Pancreas (tissue), 10 donors: ENCODE measurements at places on chromosomes 11 and 22. TPM values are rescaled to one million over a fixed set of nuclear protein-coding genes. Genes with fewer than 3 reads are reported as not detected.

GRCh38 chr11:57901756-57902155 lies 121.9 kb upstream of the OR9Q1 start:
- DNase-seq: no peak
- H3K4me3 ChIP-seq: no peak overlapping the region

- H3K27ac ChIP-seq: no peak overlapping the region
- no peak for DNase-seq
- H3K4me3 ChIP-seq: no peak overlapping the region
- H3K36me3 ChIP-seq: no peaks in the 10 kb centered on the region
These were observed 422.3 kb downstream of the SOX6 start for GRCh38 chr11:15933886-15934625.

- DNase-seq: no peak
- H3K4me3 ChIP-seq: no peak overlapping the region
- H3K4me1 ChIP-seq: no peaks in the 10 kb centered on the region
- H3K27ac ChIP-seq: no peak overlapping the region
These were observed 38.3 kb downstream of the MADD start for GRCh38 chr11:47308050-47308823.

DNA sequence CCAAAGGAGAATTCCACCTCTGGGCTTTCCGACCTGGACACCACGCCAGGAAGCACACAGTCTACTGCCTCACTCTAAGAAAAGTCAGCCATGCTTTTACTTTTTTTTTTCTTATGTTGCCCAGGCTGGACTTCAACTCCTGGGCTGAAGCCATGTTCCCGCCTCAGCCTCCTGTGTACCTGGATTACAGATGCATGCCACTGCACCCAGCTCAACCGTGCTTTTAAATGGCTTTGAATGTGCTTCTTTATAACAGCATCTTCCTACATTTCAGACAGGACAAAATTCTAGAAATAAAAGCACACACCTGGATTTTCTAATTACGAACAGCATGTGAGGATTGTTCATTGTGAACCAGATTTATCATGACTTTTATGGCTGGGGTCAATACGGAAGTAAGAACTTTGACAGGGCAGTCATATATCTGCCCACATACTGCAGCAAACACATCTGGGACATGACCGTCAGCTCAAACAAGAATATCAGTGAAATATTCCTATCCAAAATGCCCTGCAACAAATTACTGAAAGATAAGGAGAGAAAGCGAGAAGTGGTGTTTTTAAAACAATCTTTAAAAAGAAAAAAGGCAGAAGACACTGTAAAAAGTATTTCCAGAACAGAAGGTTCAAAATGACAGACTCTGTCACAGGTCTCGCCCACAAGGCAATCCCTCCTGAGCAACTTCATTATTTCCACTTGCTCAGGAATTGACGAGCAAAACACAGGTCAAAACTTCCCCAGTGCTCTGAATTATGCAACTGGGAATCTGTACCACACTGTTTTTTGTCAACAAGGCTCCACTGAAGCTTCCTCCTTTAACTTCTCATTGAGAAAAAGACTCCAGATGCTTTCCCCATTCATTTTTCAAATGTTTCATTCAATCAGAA lies 42.1 kb downstream of the PACSIN2 start:
- H3K4me1 ChIP-seq: peaks cover 39% of the 10 kb centered on the region
- H3K27me3 ChIP-seq: no peaks in the 10 kb centered on the region
- no peak for DNase-seq
- no peaks in the 10 kb centered on the region for H3K36me3 ChIP-seq

OR52I2 gene
- not detected for total RNA-seq

C1QTNF5 gene
- 22.9 TPM for total RNA-seq

SULT4A1 gene
- total RNA-seq: 0.17 TPM

SCARF2 gene
- 1.9 TPM for total RNA-seq

- H3K36me3 ChIP-seq: no peaks in the 10 kb centered on the region
- H3K4me1 ChIP-seq: peaks cover 6% of the 10 kb centered on the region
- H3K27ac ChIP-seq: peak overlapping the region; percentile 12
These were observed 31.1 kb downstream of the OR6Q1 start for GRCh38 chr11:58061813-58062212.

GRCh38 chr22:23401910-23402274 lies 178.2 kb downstream of the IGLL1 start:
- DNase-seq: no peak
- H3K27me3 ChIP-seq: no peaks in the 10 kb centered on the region
- H3K27ac ChIP-seq: no peak overlapping the region
- no peaks in the 10 kb centered on the region for H3K4me1 ChIP-seq
- H3K36me3 ChIP-seq: no peaks in the 10 kb centered on the region
- H3K4me3 ChIP-seq: peak overlapping the region; percentile 12

MYEOV gene
- total RNA-seq: not detected

ADSL gene
- total RNA-seq: 23.7 TPM

UBASH3B gene
- 5.8 TPM for total RNA-seq

DNA sequence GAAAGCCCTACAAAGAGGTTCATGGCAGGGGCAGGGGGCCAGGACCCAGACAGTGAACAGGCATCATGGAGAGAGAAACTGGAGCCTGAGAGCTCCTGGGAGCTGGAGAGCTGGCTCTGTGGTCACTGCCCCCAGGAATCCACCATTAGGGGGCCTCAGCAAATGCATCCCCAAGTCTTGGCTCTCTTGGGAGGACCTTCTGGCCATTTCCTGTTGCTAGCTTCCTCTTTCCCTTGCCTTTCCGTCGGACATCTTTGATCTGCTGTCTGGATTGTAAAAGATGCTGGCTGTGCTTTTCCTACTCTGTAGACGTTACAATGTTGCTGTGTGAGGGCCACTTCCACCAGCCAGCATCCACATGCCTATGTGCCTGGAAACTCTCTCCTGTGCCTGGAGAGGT lies 7.1 kb upstream of the CRYBB2 start:
- no peaks in the 10 kb centered on the region for H3K36me3 ChIP-seq
- H3K4me1 ChIP-seq: no peaks in the 10 kb centered on the region
- no peaks in the 10 kb centered on the region for H3K27me3 ChIP-seq

DNA sequence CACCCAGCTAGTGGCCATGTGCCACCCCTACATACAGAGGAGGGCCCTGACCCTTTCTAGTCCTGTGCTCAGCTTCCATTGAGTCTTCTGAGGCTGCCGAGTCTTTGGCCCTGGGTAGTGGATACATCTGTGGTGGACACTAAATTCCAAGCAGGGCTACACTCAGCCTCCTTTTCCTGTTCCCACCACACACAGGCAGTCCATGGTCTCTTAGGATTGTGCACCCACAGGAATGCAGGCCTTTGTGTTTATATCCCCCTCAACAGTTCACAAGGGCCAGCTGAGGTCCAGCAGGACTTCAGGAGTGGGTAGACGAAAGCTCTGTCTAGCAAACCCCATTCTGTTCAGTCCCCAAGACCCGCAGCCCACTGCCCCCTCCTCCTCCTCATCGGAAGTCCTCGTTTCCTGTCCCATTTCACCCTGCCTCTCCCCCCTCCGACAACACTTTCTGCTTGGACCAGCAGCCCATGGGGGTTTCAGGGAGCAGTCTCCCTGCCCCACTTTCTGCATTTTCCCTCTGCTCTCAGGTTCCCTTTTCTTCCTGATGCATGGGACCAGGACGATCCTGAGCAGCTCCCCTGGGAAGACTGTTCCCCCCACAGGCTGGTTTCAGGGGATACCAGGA lies 91.8 kb downstream of the SWAP70 start:
- no peak for DNase-seq
- no peaks in the 10 kb centered on the region for H3K27me3 ChIP-seq
- H3K27ac ChIP-seq: no peak overlapping the region
- H3K4me1 ChIP-seq: peaks cover 11% of the 10 kb centered on the region
- no peaks in the 10 kb centered on the region for H3K36me3 ChIP-seq

GRCh38 chr11:113242767-113243397 lies 71.5 kb upstream of the TTC12 start:
- peaks cover 10% of the 10 kb centered on the region for H3K27me3 ChIP-seq
- DNase-seq: no peak
- no peaks in the 10 kb centered on the region for H3K4me1 ChIP-seq
- no peak overlapping the region for H3K27ac ChIP-seq
- H3K4me3 ChIP-seq: no peak overlapping the region

DNA sequence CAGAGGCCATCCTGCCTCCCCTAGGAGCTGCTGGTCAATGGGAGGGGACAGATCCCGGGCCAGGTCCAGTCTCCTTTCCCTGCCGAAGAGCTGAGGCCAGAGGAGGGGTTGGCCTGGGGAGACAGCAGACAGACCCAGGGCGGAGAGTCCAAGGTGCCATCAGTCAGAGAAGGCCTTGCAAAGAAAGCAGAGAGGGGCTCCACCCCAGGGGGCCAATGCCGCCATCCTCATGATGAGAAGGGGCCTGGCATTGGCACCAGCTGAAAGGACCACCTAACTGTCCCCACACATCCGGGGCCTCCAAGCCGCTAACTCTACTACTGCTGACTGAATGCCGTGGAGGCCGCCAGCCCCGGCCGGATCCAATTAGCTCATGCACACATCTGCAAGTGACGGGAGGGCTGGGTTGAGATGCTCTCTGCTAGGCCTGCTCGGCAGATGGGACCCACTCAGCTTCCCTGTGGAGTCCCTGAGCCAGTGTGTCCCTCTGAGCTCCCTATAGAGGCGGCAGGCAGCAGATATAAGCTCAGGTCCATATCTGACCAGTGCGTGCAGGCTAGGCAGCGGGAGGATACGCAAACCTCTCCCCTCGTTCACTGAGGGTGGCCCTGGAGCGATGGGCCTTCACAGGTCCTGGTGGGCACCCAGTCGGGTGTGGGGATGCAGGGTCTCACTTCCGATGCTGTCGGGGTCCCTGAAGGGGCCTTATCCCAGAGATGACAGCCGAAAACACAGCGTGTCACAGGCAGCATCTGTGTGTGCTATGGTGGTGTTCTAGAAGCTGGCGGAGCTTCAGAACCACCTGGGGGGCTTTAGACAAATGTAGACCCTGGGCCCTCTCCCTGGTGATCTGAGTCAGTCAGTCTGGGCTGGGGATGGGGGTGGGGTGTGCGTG lies 183.9 kb downstream of the CTTN start:
- no peaks in the 10 kb centered on the region for H3K4me1 ChIP-seq
- no peaks in the 10 kb centered on the region for H3K36me3 ChIP-seq
- DNase-seq: no peak
- no peak overlapping the region for H3K27ac ChIP-seq
- no peak overlapping the region for H3K4me3 ChIP-seq

GRCh38 chr11:2924821-2925675 lies 4.2 kb downstream of the PHLDA2 start:
- no peak overlapping the region for H3K4me3 ChIP-seq
- no peaks in the 10 kb centered on the region for H3K4me1 ChIP-seq
- no peaks in the 10 kb centered on the region for H3K36me3 ChIP-seq
- no peaks in the 10 kb centered on the region for H3K27me3 ChIP-seq
- no peak overlapping the region for H3K27ac ChIP-seq

DNA sequence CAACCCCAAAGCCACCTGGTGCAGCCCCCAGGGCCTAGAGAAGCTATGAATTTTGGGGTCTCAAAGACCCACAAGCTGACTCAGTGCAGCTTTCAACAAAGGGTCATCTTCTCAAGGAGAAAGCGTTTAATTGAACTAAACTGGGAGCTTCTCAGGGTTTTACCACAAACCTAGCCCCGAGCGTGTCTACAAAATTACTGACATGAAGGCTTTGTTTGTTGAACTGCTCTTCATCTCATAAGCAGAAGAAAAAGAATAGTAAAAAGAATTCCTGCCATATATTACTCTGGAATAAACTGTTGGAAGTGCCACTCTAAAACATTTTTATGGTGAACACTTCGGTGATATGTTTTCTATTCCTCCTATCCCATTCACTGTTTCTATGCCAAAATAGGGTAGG lies 50.8 kb upstream of the INCENP start:
- no peak overlapping the region for H3K27ac ChIP-seq
- DNase-seq: no peak
- H3K27me3 ChIP-seq: no peaks in the 10 kb centered on the region
- no peaks in the 10 kb centered on the region for H3K4me1 ChIP-seq

GRCh38 chr11:46678741-46679130 lies 21.7 kb downstream of the ARHGAP1 start:
- no peaks in the 10 kb centered on the region for H3K27me3 ChIP-seq
- no peak overlapping the region for H3K27ac ChIP-seq
- H3K4me1 ChIP-seq: peaks cover 19% of the 10 kb centered on the region
- DNase-seq: no peak

UPK2 gene
- total RNA-seq: not detected

DNA sequence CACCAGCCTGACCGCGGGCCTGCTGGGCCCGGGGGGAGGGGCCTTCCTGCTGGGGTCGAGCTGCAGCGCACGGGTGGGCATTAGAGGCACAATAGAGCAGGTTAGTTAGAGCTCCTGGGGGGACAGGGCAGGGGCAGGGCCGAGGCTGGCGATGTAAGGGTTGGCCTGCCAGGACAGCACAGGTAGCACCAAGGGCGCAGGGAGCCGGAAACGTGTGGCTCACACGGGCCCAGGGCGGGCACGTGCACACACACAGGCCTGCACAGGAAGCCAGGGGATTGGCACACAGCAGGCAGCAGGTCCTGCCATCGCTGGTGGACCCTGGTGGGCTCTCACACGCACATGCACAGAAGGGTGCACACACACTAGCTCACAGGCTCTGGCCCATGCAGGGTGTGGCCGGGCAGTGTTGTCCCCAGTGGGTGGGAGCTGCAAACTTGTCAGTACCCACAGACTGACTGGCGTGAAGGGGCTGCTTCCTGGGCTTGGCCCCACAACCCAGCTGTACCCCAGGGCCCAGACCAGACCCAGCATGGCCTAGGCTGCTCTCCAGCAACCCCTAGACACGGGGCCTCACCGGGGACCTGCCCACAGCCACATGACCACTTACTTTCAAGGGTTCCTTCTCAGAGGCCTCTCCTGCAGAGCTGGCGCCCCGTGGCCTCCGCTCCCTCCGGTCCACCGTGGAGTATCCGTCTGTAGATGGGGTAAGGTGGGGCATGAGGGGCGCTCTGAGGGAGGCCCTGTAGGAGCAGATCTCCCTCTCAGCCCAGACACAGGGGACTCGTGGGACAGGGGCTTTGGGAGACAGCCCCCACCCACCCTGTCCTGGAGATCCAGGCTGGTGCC lies 29.9 kb upstream of the TXNRD2 start:
- DNase-seq: no peak
- H3K27ac ChIP-seq: no peak overlapping the region
- H3K4me1 ChIP-seq: no peaks in the 10 kb centered on the region
- no peaks in the 10 kb centered on the region for H3K27me3 ChIP-seq
- H3K4me3 ChIP-seq: no peak overlapping the region

DNA sequence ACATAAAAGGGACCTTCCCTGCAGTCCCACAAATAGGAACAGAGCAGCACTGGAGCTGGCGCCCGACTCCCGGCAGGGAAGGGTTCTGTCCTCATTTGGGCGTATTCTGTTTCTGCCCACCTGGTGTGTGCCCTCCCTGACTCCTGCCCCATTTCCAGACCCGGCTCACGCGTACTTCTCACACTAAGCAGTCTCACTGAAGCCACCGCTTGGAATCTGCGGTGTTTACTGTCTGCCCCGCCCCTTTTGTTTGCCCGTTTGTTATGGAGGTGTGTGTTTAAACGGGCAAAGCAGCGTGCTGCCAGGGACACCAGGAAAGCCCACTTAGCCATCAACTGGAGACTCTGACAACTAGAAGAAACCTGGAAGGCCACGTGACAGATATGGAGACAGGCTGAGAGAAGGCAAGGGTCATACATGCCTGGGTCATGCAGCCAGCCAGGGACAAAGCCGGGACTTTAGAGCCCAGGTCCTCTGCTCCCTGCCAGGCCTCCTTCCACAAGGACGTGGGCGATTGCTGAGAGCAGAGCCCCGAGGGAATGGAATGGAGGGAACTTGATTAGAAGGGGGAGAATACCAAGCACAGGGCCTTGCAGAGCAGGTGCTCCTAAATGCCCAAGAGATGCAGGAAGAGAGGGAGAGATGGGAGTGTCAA lies 8.7 kb upstream of the EFCAB6 start:
- no peak overlapping the region for H3K4me3 ChIP-seq
- H3K4me1 ChIP-seq: peaks cover 15% of the 10 kb centered on the region
- H3K27ac ChIP-seq: no peak overlapping the region
- H3K36me3 ChIP-seq: no peaks in the 10 kb centered on the region

OR52E6 gene
- total RNA-seq: not detected

- H3K27ac ChIP-seq: no peak overlapping the region
- H3K4me3 ChIP-seq: no peak overlapping the region
- peaks cover 8% of the 10 kb centered on the region for H3K4me1 ChIP-seq
- DNase-seq: no peak
These were observed 222.6 kb upstream of the PITPNB start for GRCh38 chr22:28141614-28142013.
